ENCODE measurements at places on chromosomes 5 and 9.

GRCh38 chr9:87270221-87270847, 227.3 kb upstream of the DAPK1 start:
- no peak for DNase-seq

GRCh38 chr5:159409801-159410200, 79.5 kb upstream of the IL12B start:
- DNase-seq, result peak; percentile 26

DNA sequence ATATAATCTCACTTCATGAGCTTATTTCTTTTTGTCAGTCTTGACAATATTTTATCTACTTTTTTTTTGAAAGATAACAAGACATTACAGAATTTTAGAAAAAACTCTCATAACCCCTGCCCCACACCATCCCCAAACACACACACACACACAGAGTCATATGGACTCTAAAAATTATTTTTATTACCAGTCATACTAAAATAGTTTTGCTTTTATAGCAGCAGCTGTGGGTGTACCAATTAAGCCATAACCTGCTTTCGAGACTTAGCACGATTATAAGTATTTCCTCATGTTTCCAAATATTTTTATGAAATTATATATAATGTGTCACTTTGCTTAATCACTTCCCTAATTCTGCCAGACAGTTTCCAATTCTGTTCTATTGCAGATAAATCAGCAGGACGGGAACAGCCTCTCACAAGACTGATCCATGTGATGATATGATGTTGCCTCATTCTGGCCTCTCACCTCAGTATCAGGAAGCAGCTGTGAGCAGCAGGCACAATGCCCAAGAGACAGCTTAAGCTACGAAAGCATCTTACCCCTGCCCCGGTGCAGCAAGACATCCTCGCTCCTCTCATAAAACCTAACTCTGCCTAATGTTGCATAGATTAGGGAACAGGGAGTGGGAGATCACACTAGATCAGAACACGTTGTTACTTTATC, 7.0 kb downstream of the PDCL start:
- DNase-seq, result no peak

DNA sequence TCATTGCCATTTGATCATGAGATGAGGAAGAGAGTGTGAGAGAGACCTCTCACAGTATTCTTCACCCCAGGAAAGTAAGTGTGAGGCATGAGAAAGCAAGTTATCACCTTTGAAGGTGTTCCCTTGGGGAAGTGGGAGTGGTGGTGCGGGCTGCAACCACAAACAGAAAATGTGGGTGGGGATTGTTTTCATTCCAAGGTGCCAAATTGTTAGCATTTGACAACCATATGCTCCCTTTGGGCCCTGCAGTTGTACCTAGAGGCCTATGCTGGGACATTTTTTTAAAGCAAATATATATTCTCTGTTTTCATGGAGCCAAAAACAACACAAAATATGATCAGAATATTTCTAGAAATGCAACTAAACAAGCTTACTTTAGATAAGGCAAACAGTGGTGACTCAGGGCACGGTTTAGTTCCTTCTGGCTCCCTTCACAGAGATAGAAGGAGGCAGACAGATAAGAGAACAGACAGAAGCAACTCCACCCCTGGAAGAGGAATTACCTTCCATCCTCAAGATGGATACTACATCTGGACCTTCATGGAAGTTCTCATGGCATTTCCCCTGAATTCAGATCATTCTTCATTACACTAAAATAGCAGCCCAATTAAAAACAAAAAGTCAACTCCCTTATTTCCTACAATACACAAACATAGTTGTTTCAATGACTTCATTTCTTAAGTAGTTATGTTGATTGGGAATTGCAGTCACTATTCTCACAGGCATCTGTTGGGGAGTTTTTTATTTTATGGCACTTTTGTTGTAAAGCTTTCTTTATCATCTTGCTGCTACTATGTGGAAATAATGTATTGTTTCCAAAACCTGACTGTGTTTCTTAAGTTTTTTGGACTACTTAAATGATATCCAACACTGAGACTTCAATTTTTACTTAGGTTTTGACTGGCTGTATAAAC, 416.6 kb downstream of the PLK2 start:
- DNase-seq, result no peak

DNA sequence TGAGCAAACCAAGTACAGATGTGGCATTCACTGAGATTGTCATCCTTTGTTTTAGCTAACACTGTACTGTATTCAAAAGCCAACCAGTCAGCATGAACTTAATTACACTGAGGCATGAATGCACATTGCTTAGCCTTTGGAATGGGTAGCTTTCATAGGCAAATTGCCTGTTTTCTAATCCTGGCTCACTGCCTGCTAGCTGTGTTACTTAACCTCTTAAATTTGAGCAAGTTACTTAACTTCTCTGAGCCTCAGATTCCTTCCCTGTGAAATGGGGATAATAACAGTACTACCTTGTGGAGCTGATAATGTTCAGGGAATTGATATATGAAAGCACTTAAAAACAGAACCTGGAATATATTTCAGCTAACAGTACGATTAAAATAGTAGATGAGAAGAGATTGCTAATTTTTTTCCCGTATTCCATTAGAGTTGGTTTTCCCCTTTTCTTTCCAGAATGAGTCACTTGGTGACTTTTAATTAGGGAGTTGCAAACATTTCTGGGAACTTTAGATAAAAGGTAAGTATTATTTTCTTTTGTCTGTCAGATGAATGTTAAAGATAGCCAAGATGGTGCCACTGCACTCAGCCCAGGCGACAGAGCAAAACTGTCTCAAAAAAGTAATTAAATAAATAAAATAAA, 43.9 kb downstream of the ARRDC3 start:
- DNase-seq, result no peak

DNA sequence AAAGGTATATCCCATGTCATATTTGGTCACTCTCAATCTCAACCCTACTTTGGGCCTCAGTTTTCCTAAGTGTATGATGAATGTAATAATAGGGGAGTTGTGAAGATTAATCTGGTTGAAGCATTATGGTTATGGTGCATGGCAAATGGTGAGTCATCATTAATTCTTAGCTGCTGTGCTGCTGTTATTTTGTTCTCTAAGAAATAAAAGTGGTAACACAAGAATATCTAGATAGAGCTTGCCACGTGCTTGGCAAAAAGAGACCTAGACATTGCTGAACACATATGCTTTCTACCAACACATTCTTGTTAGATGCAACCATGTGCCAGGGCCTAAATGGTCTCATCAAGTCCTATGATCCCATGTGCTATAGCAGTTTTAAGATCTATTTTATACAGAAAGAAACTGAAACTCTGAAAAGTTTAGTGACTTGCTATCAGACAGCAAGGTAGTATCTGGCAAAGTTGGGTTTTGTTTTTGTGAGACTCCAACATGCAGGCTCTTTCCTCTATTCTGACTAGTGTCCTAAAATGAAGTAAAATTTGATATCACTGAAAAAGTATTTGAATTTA, 699.9 kb upstream of the MEF2C start:
- DNase-seq, result no peak

GRCh38 chr5:179588166-179588565, 35.3 kb downstream of the HNRNPH1 start:
- no peak for DNase-seq
